Left forelimb (tissue), 1 donor: ENCODE measurements at places on chromosomes 5 and 9.

GRCh38 chr5:109394806-109395205 lies 15.0 kb downstream of the PJA2 start:
- no peak for DNase-seq

- DNase-seq, result peak; percentile 75
These were observed 1.2 kb downstream of the CDC14B start for GRCh38 chr9:96618209-96619123.

- DNase-seq, result peak; percentile 69
These were observed 63.5 kb downstream of the CEMIP2 start for GRCh38 chr9:71704796-71705195.

DNA sequence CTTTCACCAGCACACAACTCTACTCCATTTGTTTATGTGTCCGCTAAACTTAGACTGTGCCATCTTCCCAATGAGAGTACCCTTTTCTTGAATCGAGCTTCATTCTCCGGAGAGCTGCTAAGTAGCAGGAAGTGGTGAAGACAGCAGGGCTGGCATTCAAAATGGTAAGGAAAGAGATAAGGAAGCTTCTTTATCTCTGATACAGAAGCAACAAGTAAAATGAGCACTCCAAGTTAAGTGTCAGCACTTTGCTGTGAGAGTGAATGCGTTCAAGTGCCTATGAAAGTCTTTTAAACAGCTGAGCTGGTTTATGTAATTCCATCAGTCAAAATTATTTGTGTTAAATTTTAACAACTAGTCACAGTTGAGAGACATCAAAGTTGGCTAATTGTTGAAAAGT lies 386.8 kb upstream of the PTPRD start:
- no peak for DNase-seq

DNA sequence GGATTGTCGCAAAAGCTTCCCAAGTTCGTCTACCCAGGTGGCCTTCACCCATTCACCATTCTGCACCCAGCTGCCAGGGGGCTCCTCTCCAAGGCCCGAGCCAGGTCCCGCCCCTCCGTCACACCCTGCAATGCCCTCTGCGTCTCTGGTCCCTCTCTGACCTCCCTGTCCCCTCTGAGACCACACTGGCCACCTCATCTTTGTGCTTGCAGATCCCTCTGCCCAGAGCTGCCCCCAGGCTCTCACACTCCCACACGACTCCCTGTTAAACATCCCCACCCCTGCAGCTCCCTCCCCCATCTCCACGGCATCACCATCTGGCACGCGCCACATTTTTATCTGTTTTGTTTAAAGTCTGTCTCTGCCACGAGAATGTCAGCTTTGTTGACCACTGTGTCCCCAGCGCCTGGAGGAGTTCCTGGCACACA lies 243.6 kb downstream of the PBX3 start:
- DNase-seq, result peak; percentile 38

DNA sequence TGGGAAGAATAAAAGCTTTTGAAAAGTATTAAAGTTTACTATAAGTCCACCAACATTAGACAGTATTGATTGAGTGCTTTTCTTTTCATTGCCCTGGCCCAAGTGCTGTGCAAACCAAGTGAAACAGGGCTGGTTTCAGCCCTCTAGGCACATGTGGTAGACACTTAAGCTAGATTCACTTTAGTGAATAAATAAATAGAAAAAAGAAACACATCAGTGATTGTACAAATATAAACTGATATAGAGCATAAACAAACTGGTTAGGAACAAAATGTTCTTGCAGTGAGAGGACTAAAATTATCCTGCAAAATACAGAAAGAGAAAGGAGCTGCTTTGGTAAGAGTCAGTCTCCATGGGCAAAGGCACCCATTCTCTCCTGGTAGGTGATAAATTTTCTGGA lies 29.7 kb downstream of the ACTBL2 start:
- DNase-seq, result no peak

GRCh38 chr9:134707031-134707680 lies 65.6 kb downstream of the COL5A1 start:
- peak; percentile 90 for DNase-seq

DNA sequence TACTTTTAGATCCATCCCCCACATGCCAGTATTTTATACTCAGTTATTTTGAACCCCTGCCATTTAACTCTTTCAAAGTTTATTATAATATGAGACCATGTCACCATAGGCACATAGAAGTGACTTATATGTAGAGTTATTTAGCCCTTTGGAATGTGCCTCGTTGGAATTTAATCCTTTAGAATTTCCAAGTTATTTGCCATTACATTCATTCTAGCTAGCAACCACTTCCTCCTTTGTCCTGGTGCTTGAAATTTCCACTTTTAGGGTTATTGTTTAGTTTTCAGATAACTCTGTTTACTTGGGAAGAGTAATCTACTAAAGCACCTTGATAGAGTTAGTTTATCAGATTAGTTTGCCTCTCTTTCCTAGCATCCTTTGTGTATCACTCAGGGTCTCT lies 82.8 kb upstream of the TLE1 start:
- no peak for DNase-seq

- DNase-seq, result no peak
These were observed 77.9 kb downstream of the ANXA1 start for GRCh38 chr9:73229543-73229942.
